Renal cortical epithelial cell (primary cell): ENCODE measurements at places on chromosomes 5 and 9. TPM values are rescaled to one million over a fixed set of nuclear protein-coding genes. Genes with fewer than 3 reads are reported as not detected.

GRCh38 chr9:29714860-29715259 lies 2141.6 kb upstream of the C9orf72 start:
- no peak for DNase-seq

- DNase-seq: peak; percentile 73
These were observed 8.7 kb downstream of the PHF19 start for GRCh38 chr9:120868339-120868675.

- peak; percentile 76 for DNase-seq
These were observed 217.3 kb upstream of the RASEF start for GRCh38 chr9:83280268-83280667.

DNA sequence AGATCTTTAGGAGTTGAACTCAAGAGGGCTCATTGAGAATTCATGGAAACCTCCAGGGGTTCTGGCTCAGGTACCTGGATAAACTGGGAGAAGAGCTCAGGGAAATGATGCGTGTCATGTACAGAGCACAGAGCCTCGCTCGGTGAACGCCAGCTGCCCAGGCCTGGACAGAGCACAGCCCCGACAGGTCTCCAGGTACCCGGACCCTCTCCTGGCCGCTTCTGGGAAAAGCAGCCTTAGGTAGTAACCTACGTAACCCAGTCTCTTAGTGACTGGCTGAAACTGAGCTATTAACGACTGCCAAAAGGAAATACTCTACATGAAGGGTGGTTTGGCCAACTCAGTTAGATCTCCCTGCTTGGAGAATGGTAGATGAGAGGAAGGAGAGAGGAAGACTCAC lies 157.4 kb downstream of the TTLL11 start:
- no peak for DNase-seq

DNA sequence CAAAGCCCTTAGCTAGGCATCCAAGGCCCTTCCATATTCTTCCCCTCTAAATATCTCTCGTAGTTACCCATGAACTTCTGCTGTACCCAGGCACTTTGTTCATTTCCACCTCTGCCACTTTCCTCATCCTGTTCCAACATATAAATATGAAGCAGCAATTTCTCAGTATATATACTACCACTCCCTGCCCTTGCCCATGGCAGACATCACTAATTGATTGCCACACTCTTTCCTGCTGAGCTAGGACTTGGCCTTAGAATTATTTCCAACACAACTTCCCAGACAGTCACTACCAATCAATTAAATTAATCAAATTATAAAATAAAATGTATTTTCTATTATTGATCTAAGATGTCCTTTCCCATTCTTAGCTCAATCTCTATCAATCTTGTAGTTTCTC lies 8.5 kb downstream of the INSYN2B start:
- no peak for DNase-seq

GRCh38 chr5:74576941-74577456 lies 63.5 kb downstream of the ENC1 start:
- peak; percentile 78 for DNase-seq

DNA sequence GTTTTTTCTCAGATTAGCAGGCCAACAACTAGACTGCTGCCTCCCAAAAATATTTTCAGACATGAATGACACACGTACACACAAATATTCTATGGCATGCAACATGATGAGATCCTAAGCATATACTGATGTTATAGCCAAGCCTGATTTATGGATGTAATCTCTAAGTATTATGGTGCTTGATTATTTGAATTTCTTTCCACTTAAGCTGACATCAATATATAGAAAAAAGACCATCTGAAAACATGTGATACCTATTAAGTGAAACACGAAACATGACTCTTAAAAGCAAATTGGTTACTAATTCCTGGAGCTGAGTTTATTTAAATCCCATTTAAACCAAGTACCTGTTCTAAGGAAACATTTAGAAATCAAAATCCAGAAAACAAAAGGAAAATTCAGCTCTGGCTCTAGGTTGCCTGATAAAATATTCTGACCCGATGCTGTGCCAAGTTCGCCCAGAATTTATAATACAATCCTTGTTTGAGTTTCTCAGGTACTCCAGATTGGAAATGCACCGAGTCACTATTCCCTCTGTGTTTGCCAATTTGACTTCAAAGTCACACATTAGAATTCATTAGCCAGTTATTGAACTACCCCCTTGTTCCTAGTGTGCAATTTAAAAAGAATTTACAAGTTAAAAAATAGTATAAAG lies 548.6 kb downstream of the CSNK1G3 start:
- peak; percentile 42 for DNase-seq

DNA sequence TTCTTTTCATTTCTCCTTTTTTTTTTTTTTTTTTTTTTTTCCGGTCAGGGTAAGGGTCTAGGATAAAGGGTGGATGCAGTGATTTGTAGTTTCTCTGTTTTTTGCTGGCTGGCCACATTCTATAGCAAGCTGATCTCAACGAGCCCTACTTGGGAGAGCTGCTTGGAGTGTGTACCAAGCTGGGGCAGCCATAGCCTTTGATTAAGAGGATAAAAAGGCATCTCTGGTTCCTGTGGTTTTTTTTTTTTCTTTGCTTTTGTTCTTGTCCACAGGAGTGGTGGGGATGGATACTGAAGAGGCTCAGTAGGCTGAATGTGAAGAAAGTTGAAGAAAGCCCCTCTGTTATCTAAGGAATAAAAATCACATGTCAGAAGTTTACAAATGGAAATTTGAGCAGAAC lies 955.3 kb upstream of the WWC1 start:
- DNase-seq: no peak

- DNase-seq: no peak
These were observed 80.9 kb downstream of the PPP2R2B start for GRCh38 chr5:146797658-146798057.

GRCh38 chr5:16497546-16497945 lies 31.9 kb upstream of the ZNF622 start:
- DNase-seq: peak; percentile 73

DNA sequence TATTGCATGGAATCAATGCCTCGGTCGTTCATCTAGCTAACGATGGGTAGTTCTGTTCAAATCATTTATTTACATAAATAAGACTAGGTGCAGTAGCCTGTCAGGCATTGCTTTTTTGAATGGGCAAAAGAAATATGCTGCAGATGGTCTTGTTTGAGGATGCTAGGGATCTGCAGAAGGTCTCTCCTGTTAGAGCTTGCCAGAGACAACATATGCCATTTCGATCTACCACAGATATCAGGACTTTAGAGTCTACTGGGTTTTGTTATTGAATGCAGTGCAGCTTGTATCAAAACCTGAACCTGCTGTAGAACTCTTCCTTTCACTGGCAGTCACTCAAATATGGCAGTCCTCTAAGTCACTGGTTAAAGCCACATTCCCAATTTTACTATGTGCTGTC lies 381.1 kb upstream of the CDH10 start:
- DNase-seq: no peak

DNA sequence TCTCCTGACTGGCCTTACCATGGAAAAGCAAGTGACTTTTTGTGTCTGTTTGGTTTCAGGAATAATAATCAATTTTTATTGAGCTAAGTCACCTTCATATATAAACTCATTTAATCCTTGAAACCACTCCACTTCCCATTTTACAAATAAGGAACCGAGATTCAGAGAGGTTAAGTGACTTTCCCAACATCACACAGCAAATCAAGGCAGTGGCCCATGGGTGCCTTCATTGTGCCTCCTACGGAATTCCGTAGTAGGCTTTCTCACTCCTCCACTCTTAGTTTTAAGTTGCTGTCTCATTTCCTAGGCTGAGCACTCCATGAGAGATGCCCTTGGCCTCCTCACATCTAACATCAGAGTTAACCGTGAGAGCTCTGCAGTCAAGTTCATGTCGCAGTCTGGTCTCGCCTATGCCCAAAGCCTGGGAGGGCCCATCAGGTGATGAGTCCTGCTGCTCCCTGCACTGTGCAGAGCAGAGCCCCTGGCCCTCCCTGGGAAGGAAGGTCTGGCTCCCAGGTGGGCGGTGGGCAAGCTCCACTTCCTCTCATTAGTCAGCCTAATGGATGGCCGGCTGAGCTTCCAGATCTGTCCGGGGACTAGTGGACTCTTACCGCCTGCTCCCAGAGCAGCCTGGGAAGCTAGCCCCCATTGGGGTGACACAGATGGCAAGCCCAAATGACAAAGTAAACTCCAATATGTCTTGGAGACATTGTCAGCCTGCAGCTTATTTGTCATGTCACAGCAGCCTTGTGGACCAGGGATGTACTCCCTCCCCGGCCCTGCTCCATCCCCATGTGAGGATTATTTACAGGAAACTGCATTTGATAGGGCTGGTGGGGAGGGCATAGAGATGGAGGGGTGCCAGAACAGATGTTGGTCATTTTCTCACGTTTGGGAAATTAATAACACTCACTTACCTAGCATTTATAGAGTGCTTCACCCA lies 123.4 kb downstream of the MVB12B start:
- no peak for DNase-seq

GRCh38 chr5:139381837-139382761 lies 998 bp downstream of the SLC23A1 start:
- DNase-seq: no peak

GRCh38 chr5:127101533-127101932 lies 28.2 kb upstream of the C5orf63 start:
- DNase-seq: no peak

DNA sequence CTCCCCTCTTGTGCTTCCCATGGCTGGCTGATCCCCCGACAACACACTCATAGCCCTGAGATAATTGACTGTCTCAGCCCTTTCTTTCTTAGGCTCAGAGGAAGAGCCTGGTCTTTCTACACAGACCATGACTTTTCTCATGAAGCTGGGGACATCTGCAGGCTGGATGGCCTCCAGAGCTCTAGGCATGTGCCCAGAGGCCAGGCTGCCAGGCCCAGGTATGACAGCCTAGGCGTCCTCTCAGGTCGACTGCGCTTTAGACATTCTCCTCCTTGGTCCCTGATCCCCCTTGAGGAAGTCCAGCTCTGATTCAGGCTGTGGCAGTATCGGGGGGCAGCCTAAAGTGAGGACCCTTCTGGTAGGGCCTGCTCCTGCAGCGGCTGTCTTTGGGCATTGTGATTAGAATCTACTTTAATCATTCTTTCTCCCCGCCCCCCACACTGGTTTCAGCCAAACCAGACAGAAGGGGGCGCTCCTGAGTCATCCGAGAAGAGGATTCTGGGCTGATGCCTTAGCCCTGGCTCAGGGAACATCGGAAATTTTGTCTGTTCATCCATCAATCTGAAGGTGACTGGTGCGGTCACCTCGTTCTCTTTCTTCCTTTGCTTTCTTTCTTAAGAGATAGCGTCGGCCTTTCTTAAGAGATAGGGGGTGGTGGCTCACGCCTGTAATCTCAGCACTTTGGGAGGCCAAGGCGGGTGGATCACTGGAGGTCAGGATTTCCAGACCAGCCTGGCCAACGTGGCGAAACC lies 66.5 kb upstream of the HSPA9 start:
- peak; percentile 32 for DNase-seq

GRCh38 chr9:136831002-136831719 lies 11.1 kb upstream of the AJM1 start:
- DNase-seq: no peak

GRCh38 chr5:155101697-155102096 lies 88.1 kb downstream of the KIF4B start:
- DNase-seq: no peak

DNA sequence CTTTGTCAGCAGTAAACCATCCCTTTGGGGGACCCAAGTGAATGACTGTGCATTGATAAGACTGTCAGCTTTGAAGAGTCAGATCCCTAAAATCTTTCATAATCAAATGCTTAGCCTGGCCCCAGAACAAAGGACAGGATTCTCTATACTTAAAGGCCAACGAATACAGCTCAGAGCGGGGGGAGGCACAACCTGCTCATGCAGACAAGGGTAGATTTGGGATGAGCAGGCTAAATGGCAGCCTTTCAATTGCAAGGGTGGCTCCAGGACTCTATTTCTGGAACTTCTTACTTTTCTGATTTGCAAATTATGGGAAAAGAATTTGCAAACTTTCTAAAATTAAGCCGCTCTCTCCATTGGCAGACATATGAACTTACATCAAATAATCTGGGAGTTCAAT lies 66.4 kb downstream of the ELL2 start:
- no peak for DNase-seq

DNA sequence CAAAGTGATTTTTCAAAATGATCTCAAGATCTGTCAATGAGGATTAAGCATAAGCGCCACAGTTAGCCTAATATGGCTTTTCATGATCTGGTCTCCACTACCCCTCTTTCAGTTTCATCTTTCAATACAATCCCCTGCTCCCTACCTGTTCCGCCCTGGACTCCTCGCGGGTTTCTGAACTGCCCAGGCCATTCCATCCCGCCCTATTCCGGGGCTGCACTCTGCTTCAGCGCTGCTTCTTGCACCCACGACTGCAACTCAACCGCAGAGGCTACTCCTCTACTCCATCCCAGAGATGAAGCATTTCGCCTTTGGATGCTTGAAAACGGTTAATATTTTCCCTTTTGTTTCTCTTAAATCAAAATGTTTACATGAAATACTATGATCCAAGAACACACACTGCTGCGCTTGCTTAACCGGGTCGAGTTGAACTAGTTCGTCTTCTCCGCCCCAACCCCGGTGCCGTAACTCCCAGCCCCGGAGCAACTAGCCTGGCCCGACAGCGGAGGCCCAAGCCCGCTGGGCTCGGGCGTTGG lies 716 bp upstream of the OTULIN start:
- DNase-seq: no peak

DNA sequence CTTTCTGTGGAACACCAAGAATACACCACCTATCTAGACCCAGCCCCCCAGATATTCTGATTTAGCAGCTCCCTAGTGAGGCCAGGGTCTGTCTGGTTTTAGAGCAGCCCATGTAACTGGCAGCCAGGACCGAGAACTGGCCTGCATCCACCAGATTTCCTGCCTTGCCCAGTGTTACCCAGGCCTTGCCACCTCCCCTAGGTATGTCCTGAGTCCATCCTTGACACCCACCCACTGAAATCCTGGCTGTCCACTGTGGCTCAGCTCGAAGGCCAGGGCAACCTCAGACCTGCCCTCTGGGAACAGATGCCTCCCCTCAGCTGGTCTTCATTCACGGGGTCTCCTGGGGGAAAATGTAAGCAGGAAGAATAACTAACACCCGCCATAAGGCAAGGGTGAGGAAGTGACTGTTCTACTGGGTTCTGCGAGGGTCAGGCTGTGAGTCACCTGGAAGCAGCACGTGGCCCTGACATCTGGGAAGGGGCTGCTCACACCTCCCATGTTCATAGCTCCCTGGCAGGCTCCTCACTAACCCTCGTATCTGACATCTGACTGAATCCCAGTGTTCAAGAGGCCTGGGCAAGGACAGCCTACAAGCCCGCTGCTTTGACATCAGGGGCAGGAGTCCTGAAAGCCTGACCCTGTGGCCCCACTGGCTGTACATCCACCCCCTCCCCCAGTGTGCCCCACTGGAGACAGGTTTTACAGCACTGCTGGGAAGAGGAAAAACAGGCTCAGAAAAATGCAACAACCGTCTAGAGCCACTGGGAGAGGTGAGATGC lies 72.7 kb downstream of the SEMA4D start:
- no peak for DNase-seq

The ACER2 gene
- total RNA-seq: 4.5 and 13.4 TPM in 2 replicates

The IL3 gene
- not detected in 2 replicates for total RNA-seq

The PKD2L2 gene
- 0.05 TPM in 1 of 2 replicates, not detected in the other for total RNA-seq

The RNF183 gene
- total RNA-seq: 0.80 and 1.2 TPM in 2 replicates

The FBP1 gene
- 0.10 and 2.3 TPM in 2 replicates for total RNA-seq

The WDR38 gene
- total RNA-seq: not detected in 2 replicates
